IPS DF 19.7 (cell line): ENCODE measurements at places on chromosomes 7 and 10.

DNA sequence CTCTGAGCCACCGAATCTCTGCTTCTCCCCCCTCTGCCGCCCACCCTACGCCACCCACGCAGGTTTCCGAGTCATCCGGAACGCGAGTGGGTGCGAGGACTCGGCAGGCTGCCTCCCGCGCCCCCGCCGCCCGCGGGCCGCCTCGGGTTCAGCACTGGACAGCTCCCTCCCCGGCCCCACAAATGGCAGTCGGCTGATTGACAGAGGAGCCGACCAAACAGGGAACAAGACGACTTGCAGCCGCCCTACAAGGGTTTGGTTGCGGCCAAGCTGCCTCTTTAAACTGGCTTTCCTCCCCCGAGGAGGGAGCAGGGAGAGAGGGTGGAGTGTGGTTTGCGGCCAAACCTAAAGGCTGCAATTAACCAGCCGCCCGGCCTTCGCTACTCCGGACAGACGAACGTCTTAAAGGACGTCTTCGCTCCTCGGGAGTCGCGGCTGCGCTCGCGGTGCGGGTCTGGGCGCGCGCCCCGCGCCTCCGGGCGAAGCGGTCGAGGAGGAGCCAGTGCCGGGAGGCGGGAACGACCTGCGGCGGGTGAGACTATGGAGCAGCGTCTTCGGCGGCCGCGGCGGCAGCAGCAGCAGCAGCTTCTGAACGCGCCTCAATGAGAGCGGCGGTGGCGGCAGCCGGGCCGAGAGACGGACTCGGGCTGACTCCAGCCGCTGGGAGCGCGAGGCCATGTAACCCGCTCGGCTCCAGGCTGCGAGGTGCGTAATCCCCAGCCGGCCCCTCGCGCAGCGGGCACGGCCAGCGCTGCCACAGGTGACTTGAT is at the start of gene GPR158:
TSS of gene GPR158 (plus strand) at position 541 of the 770 bp plus-strand sequence. CDS start 420 bp downstream, outside the sequence.
- DNase-seq: peak; percentile 89

DNA sequence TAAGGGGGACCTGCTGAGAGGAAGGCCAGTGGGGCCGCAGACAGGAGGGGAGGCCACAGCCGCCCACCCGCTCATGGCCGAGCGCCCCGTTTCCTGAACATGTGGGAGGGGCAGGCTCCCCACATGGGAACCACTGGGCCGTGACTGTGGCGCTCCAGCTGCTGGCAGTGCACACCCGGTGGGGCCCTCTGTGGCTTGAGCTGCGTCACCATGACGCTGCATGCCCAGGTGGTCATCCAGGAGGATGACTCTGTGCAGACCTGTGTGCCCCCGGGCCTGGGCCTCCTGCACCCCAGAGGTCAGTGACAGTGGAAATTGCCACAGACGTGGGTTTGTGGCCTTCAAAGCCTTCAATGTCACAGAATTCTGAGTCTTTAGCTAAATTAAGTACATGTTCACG is 85.1 kb downstream of the MGMT start:
- no peak for DNase-seq

DNA sequence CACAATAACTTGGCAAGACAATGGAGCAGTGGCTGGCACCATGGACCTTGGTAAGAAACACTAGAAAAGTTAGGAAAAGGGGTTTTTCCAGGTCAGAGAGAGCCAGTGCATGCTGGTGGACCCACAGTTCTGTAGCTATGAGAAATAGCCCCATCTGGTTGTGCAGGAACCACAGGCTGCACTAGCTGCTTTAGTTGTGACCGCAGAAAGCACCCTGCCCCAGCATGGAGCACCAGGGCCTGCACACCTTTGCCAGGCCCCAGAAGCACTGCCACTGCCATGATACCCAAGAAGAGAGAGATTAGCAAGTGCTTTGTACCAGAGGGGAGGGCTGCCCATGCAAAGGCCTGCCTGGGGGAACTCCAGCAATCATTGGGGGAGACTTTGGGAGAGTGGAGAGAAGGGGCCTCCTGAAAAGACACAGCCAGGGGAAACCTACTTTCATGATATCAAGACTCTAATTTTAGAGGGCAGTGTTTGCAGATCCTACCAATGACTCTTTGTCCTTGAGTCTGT is 256.1 kb upstream of the C7orf33 start:
- DNase-seq: no peak

GRCh38 chr7:102421706-102422240 is 11.6 kb upstream of the ORAI2 start:
- no peak for DNase-seq

- no peak for DNase-seq
Measured at GRCh38 chr10:2917926-2918325, 149.4 kb upstream of the PFKP start.

GRCh38 chr10:91196268-91197048 is 24.0 kb upstream of the PCGF5 start:
- DNase-seq: no peak

DNA sequence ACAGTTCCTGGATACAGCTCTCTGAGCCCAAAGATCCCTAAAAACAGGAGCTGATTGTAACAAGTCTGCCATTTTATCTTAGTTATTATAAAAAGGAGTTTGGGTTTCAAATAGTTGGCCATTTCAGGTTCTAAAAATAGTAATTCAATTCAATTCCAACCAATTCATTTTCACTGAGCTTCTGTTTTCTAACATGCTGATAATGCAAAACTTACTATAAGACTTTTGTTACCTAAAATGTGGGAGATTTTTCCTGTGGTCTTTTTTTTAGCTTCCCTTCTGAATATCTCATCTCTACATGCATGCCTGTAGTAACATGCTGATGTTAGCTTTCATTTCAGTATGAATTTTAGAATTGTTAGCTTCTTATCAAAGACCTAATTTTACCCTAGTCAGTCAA is 13.4 kb downstream of the NRBF2 start:
- DNase-seq: no peak

DNA sequence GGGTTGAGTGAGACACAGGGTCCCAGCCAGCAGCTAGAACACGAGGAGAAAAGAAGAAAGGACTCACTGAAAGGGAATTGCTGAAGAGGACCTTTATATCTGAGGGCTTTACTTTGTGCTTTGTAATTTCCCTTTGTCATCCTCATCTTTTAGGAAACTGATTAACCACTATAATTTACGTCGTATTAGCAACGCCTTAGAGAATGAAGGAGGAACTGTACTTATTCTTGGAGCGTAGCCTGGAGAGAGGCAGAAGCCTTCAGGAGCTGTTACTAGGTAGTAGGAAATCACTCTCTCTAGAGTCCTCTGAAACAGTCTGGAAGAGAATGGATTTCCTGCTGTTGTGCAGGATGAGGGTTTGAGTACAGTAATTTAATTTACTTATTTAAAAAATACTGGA is 101.0 kb upstream of the STEAP1B start:
- no peak for DNase-seq

GRCh38 chr10:122181041-122181732 is 89.9 kb upstream of the BTBD16 start:
- DNase-seq: no peak

GRCh38 chr10:45227456-45227855 is 88.0 kb downstream of the OR13A1 start:
- no peak for DNase-seq

GRCh38 chr10:28036587-28036986 is 37.7 kb upstream of the ODAD2 start:
- no peak for DNase-seq

DNA sequence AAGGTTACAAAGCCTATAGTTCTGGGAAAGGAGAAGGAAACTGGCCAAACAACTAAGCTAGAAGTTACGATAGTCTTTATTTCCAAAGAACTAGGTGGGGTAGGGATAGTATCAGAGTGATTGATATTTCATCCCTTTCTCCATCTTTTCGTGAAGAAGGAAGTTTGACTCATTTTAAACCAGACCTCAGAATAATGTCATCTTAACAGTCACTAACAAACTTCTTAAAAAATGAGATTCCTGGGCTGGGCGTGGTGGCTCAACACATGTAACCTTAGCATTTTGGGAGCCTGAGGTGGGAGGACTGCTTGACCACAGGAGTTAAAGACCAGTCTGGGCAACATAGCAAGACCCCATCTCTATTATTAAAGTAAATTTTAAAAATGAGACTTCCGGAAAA is 69.4 kb downstream of the ARL4A start:
- no peak for DNase-seq

DNA sequence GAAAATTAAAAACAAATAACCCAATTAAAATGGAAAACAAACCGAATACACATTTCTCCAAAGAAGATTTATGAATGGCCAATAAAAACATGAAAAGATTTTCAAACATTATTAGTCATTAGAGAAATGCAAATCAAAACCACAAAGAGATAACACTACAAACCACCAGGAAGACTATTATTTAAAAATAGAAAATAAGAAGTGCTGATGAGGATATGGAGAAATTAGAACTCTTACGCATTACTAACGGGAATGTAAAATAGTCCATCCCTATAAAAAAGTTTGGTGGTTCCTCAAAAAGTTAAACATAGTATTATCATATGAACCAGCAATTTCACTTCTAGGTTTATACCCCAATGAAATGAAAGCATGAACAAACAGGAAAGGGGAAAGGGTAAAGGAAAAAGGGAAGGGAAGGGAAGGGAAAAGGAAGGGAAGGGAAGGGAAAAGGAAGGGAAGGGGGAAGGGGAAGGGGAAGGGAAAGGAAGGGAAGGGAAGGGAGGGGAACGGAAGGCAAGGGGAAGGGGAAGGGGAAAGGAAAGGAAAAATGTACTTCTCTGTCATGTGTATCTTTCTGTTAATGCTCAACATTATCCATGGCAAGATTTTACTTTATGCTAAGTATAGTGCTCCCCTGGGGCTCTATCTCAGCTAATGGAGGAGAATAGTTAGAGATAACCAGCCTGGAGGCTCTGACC is 125.3 kb upstream of the RSU1 start:
- DNase-seq: no peak

DNA sequence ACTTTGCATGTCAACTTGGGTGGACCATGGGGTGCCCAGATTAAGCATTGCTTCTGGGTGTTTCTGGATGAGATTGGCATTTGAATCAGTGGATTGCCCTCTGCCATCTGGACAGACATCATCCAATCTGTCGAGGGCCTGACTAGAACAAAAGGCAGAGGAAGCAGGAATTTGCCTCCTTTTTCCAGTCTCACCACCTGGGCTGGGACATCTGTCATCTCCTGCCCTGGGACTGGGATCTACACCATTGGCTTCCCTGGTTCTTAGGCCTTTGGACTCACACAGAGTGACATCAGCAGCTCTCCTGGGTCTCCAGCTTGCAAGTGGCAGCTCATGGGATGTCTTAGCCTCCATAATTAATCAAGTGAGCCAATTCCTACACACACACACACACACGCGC is 10.3 kb downstream of the SLC13A4 start:
- no peak for DNase-seq

DNA sequence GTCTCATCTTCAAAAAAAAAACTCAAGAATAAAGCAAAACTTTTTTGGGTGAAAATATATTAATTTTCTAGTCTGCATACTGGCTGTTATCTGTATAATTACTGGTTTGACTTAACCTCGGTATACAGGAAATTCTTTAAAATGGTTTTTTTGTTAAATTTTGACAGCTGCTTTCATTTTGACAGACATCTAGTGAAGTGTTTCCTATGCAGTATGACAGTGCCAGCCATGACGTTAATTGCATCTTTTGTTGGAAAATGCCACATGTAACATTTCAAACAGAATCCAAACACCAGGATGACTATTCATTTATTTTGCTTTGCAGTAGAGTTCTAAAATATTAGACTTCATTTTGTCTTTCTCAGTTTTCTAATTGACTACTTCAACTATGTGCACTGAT is 460.4 kb downstream of the NXPH1 start:
- DNase-seq: no peak

DNA sequence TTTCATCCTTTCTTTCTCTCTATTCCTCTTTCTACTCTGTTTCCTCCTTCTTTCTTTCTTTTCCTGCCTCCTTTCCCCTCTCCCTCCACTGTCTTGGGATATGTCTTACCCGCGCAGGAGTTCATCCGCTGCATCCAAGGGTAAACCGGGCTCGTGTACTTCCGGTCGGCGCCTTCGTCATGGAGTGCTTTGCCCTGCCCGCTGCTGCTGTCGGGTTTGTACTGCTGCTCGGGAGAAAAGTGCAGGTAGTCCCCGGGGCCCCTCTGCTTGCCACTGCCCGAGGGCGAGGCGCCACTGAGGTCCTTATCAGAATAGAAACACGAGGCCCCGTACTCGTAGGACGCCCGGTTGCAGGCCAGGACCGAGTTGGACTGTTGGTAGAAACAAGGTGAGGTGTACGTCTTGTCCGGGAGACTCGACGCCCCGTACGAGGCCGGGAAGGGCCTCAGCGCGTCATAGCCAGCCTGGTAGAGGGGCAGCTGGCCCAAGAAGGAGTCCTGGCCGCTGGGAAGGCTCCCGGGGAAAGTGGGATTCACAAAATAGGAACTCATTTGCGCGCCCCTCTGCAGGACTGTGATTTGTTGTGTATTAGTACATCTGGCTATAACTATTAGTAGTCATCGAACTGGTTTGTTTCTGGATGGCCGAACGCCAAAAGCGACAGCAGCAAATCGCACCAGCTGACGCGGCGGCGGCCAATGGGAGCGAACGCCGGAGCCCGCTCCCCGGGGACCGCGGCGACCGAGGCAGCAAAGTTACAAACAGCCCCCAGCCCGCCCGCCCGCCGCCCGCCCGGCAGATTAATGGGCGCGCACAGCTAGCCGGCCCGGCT is at the start of gene HOXA6:
TSS of gene HOXA6 (minus strand) at position 576 of the 832 bp plus-strand sequence. CDS start at position 551, 25 bp downstream.
- DNase-seq: no peak

- DNase-seq: no peak
Measured at GRCh38 chr7:36407636-36408550, 18.2 kb downstream of the ANLN start.

DNA sequence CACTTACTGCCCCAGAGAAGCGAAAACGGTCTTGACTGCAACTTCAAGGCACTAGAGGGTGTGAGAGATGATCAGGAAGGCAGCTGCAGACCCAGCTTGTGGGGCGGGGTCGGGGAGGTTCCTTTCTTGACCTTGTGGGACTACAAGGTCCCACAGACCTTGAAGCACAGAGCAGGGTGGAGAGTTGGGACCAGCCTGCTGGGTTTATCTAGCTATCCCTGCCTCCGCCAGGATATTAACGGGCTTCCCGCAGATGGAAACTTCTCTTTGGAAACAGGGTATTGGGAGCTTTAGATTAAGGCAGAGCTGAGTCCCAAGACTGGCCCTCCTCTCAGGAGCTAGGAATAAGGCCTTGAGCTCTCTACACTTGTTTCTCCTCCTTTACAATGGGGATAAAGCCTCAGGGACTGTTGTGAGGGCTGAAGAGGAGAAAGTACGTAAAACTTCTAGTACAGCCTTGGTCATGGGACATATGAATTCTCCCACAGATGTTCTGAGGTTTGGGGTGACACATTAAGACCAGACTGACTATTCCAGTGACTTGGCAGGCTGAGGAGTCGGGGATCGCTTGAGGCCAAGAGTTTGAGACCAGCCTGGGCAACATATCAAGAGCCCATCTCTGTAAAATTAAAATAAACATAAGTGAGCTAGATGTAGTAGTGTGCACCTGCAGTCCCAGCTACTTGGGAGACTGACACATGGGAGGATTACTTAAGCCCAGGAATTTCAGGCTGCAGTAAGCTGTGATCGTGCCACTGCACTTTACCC is 153.2 kb downstream of the CDH23 start:
- DNase-seq: no peak

- no peak for DNase-seq
Measured at GRCh38 chr7:118969370-118969769, 744.9 kb downstream of the ANKRD7 start.

- DNase-seq: peak; percentile 52
Measured at GRCh38 chr7:101804088-101804963, 13.1 kb upstream of the CUX1 start.
